Suppressor macrophage (primary cell): ENCODE measurements at places on chromosomes 12 and 14.

- DNase-seq: peak; percentile 82
These were observed 20.3 kb downstream of the KDM2B start for GRCh38 chr12:121560392-121561008.

DNA sequence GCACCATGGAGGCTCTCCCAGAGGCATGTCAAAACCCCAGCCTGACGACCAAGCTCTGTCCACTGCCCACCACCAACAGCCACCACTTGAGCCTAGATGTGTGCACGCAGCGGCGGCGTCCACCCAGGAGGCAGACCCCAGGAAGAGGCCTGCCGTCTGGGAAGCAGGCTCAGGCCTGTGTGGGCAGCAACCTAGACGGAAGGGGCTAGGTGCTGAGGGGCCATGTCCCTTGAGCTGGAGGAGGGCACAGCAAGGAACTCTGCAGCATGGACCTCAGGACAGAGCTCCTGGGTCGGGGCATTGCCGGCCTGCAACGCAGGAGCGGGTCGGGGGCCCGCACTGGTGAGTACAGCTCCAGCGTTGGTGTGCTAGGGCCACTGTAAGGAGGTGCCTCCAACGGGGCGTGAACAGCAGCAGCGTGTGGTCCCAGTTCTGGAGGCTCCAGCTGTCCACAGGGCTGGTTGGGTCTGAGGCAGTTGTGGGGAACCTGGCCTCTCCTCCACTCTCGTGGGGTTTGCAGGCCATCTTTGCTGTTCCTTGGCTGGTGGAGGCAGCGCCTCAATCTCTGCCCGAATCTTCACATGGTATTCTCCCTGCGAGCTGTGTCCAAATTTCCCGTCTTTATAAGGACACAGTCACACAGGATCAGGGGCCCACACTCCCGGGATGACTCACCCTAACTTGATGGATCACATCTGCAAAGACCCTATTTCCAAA, 20.5 kb downstream of the ZBTB42 start:
- no peak for DNase-seq

DNA sequence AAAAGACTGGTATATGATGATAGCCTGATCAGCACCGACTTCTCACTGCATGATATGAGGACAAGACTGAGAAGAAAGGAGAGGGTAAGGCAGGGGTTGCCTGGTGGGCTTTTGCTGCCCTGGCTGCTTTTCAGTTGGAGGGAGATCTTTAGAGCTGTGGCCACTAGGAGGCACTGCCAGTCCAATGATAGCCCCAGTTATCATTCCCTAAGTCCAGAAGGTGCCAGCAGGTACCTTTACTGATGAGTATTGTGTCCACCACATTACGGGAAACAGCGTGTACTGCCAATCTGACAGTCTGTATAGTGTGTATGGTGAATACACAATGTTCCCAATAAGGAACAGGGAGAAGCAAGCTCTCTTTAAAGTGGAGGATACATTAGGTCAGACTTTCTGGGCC, 55.8 kb upstream of the CCDC175 start:
- peak; percentile 53 for DNase-seq

GRCh38 chr14:73753124-73753886, 39.1 kb upstream of the PNMA1 start:
- peak; percentile 66 for DNase-seq

GRCh38 chr14:100581228-100582145, 5.7 kb downstream of the BEGAIN start:
- no peak for DNase-seq

DNA sequence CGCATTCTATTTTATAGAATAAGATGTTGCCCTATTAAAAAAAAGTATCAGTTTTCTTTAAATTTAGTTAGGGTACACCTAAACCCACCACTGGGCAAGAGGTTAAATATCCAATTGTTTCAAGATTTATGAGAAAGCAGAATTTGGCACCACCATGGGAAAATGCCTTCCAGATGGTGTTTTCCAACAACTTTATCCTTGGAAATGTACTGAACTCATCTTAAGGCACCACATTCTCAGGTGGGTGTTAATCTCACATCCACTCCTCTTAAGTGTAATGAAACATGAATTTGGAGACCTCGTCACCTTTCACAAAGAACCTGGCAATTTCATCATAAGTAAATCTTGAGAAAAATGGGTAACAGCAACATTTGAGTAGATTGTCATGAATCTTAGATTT, 13.1 kb downstream of the CBX5 start:
- DNase-seq: no peak

DNA sequence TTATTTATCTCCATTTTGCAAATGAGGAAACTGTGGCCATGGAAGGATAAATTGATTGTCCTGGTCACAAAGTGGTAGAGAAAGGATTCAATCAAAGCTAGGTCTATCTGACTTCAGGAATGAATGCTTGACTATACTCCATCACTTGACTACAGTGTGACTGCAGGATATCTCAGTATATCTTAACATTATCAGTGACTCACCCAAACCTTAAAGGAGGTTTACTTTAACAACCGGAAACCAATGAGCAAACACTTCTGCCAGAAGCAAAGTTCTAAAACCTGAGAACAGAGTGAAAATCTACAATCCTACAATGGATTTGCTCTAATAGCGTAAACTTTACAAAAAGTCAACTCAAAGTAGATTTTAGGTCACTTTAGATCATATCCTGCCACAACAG, 277.0 kb downstream of the CEP128 start:
- DNase-seq: no peak

DNA sequence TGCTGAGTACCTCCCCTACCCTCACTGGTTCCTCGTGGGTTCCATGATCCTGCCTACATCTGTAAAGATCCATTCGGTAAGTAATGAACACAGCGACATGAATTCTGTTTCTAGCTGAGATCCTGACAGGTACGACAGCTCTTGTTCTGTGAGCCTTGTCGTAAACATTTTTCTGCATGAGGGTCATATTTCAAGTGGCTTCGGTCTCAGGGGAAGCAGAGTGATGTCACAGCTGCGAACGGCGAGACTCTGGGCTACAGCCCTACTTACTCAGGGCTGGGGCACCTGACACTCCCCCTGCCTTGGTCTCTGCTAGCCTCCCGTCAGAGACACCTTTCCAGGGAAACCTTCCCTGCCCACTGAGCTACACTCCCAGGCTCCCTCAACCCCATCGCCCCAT, 85.8 kb downstream of the RBM19 start:
- DNase-seq: no peak

GRCh38 chr12:13849456-13849855, 131.9 kb downstream of the GRIN2B start:
- DNase-seq: no peak

- DNase-seq: no peak
These were observed 69.5 kb downstream of the ADAMTS20 start for GRCh38 chr12:43482311-43483085.

DNA sequence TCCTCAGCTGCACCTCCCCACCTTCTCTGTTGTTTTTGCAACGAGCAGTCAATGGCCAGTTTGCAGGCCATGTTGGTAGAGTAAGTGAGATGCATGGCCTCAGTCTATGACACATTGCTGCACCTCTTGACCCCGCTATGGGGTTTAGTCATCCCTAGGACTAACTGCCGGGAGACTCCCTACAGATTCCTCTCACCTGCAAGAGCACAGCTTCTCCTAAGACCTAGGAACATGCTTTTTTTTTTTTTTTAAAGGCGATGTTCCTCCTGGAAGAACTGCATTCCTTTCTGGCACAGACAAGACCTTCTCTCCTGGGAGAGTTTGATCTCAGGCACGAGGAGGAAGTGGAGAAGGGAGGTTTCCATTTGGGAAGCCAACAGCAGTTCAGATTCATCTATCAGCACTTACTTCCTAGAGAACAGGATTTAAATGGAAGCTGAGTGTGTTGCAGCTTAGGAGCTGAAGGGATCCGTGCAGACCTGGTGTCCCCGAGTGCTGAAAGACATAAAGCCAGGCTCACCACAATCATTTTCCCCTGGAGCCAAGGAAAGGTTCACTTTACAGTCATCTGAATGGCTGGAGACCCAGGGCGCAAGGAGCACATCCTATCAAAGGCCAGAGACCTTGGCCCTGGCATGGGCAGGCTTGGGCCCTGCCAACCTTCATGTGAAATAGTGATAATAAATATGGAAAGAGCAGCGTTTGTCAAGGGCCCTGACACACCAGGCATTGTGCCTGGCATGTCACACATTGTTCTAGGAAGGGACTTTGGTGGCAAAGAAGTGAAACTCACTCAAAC, 104.1 kb downstream of the LGMN start:
- no peak for DNase-seq

- no peak for DNase-seq
These were observed 182.6 kb upstream of the CNOT2 start for GRCh38 chr12:70060634-70061033.

DNA sequence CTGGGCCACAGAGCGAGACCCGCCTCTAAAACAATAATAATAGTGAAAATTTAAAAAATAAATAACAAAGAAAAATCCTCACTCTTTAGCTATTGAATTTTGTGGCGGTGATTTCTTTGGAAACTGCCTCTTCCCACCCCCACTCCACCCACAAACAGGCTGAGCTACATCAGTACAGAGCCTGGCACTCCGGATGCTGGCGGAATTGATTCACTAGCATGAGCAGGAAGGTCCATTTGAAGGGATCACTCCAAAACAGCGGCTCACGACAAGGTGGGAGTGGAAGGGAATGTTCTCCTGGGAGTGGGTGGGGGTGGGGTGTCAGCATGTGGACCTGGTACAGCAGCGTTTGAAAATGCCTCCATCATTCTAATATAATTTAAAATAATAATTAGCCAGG, 26.1 kb downstream of the CCDC177 start:
- DNase-seq: no peak

- no peak for DNase-seq
These were observed 44.6 kb upstream of the FZD10 start for GRCh38 chr12:130117701-130118100.

DNA sequence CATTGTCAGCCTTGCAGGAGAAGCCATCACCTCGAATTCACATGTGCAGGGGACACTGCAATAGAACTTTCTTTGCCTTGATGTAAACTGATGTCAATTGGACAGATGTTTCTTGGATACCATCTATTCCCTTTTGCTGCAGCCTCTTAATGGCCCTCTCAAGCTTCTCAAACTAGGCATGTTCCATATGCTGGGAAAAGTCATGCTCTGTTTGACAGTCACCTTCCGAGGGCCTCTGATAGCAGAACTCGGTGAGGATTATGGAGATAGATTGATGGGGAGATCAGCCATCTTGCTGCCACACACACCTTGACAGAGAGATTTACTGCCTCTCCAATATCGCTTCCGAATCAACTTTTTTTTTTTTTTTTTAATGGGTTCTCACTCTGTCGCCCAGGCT, 145.8 kb upstream of the NUDT4 start:
- DNase-seq: no peak

GRCh38 chr12:91857813-91858542, 287.7 kb downstream of the BTG1 start:
- no peak for DNase-seq

- no peak for DNase-seq
These were observed 6.5 kb upstream of the TBX3 start for GRCh38 chr12:114690267-114691135.

GRCh38 chr12:6363330-6364043, 11.9 kb downstream of the SCNN1A start:
- peak; percentile 84 for DNase-seq

- no peak for DNase-seq
These were observed 36.1 kb upstream of the NUAK1 start for GRCh38 chr12:106174876-106175275.

DNA sequence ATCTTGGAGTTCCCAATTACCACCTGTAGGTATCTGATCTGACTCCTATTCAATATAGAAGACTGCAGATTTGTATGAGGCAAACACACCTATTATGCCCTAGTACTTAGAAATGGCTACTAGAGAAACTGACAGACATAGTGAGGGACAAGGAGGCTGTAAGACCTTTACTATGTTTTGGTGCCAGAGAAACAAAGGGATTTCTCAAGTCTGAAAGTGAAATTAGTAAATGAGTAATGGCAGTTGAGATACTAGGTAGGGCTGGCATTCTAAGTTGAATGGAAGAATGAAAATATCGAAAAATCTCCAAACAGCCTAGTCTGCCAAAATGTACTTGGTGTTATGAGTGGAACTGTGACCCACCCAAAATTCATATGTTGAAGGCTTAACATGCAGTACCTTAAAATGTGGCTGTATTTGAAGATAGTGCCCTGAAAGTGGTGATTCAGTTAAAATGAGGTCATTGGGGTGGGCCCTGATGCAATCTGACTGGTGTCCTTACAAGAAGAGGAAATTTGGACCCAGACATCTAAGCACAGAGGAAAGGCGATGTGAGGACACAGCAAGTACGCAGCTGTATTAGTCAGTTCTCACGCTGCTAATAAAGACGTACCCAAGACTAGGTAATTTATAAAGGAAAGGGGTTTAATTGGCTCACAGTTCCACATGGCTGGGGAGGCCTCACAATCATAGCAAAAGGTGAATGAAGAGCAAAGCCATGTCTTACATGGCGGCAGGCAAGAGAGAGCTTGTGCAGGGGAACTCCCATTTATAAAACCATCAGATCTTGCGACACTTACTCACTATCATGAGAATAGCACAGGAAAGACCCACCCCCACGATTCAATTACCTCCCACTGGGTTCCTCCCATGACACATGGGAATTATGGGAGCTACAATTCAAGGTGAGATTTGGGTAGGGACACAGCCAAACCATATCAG, 127.0 kb downstream of the APAF1 start:
- DNase-seq: no peak

GRCh38 chr14:74858022-74858421, 17.9 kb downstream of the PROX2 start:
- no peak for DNase-seq

DNA sequence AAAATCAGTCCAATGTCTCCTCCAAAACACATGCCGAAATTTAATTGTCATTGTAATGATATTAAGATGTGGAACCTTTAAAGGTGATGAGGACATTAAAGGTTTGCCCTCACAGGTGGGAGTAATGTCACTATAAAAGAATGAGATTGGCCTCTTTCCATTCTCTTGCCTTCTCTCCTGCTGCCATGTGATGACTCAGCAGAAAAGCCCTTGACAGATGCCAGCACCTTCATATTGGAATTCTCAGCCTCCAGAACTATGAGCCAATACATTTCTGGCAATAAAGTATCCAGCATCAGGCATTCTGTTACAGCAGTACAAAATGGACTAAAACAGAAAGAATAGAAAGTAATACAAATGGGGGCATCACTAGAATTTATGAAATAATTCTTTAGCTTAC, 609.7 kb downstream of the SLC16A7 start:
- DNase-seq: no peak

- DNase-seq: no peak
These were observed 17.6 kb upstream of the FAM181A start for GRCh38 chr14:93909429-93910128.

DNA sequence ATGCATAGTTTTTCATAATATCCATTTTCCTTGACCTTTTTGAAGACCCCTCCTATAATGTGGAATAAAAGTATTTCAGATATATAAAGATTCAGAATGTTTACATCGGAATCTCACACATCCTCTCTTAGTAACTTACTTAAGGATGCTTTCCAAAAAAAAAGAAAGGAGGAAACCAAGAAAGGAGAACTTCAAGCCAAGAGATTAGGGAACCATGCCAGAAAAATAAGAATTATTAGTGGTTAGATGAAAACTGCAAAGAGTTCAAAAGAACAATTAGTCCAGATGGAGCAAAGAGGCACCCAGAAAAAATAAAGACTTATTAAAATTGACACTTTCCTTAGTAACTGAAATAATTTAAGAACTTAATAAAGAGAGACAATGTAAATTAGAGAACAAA, 179.2 kb downstream of the DUSP6 start:
- no peak for DNase-seq
